ENCODE measurements at places on chromosomes 5 and 9.

DNA sequence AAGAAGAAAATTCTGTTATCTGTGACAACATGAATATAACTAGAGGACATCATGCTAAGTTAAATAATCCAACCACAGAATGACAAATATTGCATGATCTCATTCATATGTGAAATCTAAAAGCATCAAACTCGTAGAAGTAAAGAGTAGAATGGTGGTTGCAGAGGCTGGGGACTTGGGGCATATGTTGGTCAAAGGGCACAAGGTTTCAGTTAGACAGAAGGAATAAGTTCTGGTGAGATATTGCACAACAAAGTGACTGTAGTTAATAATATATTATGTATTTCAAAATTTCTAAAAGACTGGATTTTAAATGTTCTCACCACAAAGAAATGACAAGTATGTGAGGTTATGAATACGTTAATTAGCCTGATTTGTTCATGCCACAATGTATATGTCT lies 24.8 kb downstream of the GRIA1 start:
- no peak for DNase-seq

DNA sequence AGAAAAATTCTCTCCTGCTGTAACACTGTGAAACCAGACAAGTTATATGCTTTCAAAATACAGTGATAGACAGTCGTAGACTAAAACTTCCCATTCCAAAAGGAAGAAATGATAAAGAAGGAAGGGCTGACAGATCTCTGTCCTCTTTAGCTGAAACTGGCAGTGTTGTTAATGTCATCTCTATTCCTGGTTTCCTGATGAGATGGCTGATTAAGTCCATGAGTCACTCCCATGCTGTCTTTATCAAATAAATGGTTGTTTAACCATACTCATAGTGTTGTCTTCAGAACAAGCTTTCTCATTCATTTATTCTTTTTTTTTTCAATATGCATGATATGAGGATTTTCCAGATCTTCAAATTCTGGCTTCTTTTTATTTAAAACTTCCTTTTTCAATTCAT lies 952.2 kb upstream of the WWC1 start:
- DNase-seq = no peak

DNA sequence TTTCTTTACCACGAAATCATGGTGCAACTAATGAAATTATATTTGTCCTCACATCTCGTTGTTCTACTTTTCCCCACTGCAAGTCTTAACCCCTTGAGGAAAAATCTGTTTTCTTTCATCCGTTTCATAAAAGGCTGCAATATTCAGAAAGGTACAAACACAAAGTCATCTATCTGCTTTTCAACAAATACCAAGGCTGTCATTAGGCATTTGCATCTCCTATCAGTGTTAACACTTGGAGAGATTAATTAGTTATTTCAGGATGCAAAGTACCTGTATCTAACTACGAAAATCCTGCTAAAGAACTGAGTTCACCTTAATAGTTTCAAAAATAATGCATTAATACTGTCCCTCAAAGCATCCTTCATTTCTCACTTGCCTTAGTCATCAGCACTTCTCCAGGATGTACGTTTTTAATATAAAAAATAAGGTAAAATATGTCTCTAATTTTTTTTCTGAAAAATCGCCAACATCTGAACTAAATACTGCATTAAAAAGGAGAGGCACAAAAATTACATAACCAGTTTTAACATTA lies 1.8 kb downstream of the ARRDC3 start:
- no peak for DNase-seq

- no peak for DNase-seq
These were observed 6.0 kb downstream of the PCDH12 start for GRCh38 chr5:141952020-141952419.

GRCh38 chr5:123754908-123755307 lies 242.9 kb downstream of the CSNK1G3 start:
- DNase-seq = no peak

- no peak for DNase-seq
These were observed 9.7 kb upstream of the RNU6ATAC start for GRCh38 chr9:134174073-134174449.

DNA sequence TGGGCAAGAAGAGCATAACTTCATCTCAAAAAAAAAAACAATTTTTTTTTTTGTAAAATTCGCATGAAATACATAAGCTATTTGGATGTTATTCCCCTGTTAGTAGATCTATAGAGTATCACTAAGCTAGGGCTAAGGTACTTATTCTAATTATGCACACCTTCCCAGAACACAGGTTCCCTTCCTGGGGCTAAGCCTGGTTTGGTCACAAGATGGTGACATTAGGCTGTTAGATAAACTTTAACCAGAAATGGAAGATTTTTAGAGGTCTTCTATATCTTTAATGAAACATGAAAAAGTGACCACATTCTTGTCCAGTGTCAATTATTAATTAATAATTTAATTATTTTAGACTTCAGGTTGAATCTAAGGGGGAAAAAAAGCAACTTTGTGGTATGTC lies 433.5 kb downstream of the CDH18 start:
- DNase-seq = no peak

GRCh38 chr5:167934551-167934971 lies 356.9 kb upstream of the WWC1 start:
- DNase-seq = no peak

- no peak for DNase-seq
These were observed 158.8 kb downstream of the MEF2C start for GRCh38 chr5:88724201-88724600.

- DNase-seq = no peak
These were observed 553.8 kb upstream of the CDH9 start for GRCh38 chr5:27592231-27592630.

GRCh38 chr5:176410486-176411180 lies 5.7 kb downstream of the CLTB start:
- DNase-seq = no peak

- no peak for DNase-seq
These were observed 103.4 kb upstream of the GNA14 start for GRCh38 chr9:77751341-77752091.

- no peak for DNase-seq
These were observed 280.3 kb upstream of the TNC start for GRCh38 chr9:115398313-115398650.

DNA sequence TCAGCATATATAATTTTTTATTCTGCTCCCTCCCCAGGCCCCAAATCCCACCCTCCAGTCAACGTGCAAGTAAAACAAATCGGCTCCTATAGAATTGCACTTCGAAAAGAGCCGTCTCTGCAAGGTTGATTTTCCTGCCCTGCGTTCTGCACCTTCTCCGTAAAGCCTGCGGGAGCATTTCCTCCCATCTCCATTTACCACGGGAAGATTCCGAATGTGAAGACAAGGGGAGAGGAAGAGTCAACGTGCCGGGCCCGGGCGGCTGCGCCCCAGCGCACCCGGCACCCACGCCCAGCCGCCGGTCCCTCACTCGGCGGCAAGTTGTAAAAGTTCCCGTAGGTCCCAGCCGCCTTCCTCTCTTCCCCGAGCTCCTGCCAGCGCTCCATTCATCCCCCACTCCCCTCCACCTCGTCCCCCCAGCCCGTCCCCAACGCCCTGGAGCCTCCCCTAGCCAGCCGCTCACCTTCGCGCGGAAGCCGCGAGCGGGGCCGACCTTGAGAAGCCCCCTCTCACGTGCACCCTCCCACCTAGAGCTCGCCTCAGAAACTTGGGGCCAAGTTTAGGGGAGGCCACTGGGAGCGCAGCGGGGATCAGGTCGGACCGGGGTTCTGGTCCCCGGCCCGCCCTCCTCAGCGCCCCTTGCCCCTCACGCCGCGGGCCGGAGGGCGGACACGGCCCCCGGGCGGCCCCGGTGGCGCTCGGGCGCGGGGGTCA lies 431 bp downstream of the BNC2 start:
- DNase-seq = no peak

GRCh38 chr5:159785656-159786055 lies 130.6 kb upstream of the ADRA1B start:
- DNase-seq = no peak

GRCh38 chr5:72154076-72154756 lies 46.9 kb downstream of the MAP1B start:
- no peak for DNase-seq

GRCh38 chr9:33289936-33290246 lies 425 bp upstream of the NFX1 start:
- DNase-seq = no peak

DNA sequence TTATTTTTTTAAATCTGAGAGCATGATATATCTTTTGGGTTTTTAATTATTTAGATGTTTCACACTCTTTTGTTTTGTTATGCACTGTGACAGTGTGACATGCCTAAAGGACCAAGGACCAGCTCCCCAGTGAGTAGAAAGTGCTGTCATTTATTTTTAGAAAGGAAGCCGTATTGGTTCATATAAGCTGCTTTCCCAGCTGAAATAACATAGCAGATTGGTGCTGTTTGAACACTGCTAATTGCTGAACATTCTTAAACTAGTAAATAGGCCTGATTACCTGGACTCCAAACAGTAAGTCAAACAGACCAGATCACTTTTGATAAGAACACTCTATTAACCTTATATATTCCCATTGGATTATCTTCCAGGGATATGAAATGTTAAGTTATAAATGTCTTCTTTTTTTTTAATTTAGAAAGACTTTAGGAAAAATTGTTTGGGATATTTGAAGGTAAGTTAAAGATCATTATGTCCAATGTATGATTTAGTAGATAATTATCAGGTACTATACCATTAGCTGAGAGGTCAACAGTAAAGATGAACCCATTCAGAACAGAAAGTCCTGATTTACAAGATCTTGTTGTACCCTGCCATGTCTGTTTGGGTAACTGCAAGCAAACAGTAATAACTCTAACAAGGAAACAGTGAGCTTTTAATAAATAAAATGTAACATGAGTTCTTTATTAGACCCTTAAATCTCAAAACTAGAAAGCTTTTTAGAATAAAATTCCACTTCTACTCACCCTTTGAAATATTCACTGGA lies 27.8 kb upstream of the ELL2 start:
- no peak for DNase-seq

GRCh38 chr5:65926276-65926783 lies at the start of gene ERBIN:
Gene ERBIN, plus strand, starts transcription at chr5:65926575. Its CDS starts 66,144 bp downstream, at chr5:65992719.
- peak; percentile 57 for DNase-seq

DNA sequence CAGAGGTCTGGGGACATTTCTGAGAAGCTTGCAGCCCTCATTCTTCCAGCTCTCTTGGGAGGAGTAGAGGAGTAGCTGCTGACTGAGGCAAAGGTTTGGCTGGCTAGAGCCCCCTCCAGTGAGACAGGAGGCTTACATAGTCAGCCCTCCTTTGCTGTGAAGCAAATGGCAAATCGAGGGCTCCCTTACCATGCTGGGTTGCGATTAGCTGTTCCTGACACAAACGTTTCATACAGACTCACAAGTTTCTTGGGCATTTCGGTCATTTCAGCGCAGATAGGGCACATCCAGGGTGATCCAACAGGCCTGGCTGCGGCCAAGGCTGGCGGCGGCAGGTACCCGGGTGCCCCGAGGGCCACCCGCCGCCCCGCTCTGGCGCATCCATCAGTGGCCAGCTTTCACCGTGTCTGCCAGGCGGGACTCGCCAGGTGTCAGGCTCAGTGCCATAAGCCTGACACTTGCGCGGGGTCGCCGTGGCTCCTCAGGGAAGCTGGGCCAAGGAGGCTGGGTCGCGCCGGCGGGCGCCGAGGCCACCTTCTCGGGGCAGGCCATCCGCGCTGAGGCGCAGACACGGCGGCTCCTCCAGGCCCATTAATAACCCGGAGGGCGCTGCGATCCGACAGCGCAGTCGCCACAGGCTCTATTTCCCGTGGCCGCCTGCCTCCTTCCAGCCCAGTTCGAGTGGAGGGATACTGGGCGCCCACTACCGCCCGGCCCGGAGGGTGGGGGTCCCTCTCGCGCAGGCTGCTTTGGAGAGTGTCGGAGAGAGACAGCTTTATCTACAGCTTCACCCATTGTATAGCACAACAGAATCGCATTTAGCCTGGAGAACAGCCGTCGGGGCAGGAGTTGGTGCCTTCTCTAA lies 9.1 kb downstream of the PRDM6 start:
- no peak for DNase-seq

GRCh38 chr5:180665682-180666404 lies 16.4 kb upstream of the FLT4 start:
- no peak for DNase-seq

- DNase-seq = no peak
These were observed 249.0 kb upstream of the WWC1 start for GRCh38 chr5:168042284-168043068.

DNA sequence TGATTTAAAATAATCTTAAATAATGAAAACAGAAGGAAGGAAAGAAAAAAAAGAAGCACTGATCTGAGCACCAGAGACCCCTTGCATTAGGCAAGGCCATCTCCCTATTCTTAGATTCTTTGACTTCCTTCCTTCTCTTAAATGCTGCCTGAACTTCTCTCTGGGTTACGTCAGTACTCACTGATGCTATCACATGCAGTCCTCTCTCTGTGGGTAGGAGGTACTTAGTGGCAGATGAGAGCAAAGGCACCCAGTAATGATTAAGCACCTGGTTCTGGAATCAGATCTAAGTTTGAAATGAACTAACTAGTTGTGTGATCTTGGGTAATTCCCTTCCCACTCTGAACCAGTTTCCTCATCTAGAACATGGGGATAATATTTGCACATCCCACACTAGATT lies 110.3 kb upstream of the TBC1D2 start:
- no peak for DNase-seq

- no peak for DNase-seq
These were observed 84.5 kb upstream of the PUM3 start for GRCh38 chr9:2928411-2928810.

GRCh38 chr9:133864011-133864410 lies 125.9 kb upstream of the SARDH start:
- no peak for DNase-seq

DNA sequence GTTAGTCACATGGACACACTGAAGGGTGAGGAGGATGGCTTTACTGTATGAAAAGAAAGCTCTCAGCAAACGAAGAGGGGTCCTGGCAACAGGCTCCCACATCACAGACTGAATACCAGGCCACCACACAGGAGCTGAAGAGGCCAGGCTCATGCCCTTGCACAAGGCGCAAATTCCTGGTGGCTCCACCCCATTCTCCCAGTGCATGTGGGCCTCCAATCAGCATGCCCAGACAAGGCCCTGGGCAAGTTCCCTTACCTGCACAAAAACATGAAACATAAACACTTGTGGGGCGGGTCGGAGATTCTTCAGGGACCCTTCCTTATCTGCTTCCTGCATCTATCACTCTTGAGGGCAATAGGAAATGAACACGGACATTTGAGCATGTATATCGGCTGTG lies 935.8 kb upstream of the EDIL3 start:
- no peak for DNase-seq

DNA sequence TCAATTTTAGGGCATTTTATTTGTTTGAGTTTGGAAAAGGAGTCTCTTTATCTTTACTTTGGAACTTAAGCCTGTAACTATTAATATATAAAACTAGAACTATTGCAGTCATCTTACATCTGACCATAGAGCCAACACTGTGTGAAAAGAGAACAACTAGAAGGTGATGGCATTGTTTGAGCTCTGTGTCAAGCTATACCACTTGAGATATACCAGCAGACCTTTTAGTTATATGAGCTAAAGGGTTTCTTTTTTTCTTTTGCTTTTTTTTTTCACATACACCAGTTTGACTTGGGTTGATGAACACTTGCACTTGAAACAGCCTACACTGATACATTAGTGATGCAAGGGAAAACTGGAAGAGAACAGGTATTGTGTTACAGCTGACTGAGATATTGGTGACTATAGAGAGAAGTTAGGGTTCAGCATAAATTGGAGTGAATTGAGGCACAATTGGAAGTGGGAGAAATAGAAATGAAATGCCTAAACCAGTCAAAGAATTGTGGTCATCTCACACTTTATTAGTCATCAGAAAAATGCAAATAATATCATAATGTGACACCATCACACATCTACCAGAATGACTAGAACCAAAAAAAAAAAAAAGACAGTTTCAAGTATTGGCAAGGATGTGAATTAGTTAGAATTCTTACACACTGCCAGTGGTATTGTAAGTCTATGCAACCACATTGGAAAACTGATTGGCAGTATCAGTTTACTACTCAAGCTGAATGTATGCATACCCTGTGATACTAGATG lies 60.9 kb downstream of the ADRB2 start:
- no peak for DNase-seq
